ENCODE measurements at places on chromosomes 7 and 10. TPM values are rescaled to one million over a fixed set of nuclear protein-coding genes. Genes with fewer than 3 reads are reported as not detected.

Gene VAX1
- not detected for total RNA-seq

Gene FAM25G
- total RNA-seq: not detected

Gene CCDC136
- total RNA-seq: 4.5 TPM

Gene PRLHR
- not detected for total RNA-seq

Gene ITPRID1
- total RNA-seq: not detected
